H1 (cell line): ENCODE measurements at places on chromosomes 12 and 14. TPM values are rescaled to one million over a fixed set of nuclear protein-coding genes. Genes with fewer than 3 reads are reported as not detected.

GRCh38 chr12:132046561-132046960, 96.8 kb downstream of the EP400 start:
- H3K27me3 ChIP-seq: no peaks in the 10 kb centered on the region
- DNase-seq: no peak
- peak overlapping the region; percentile 26; the same call in 1 of the 2 replicates for H3K27ac ChIP-seq
- H3K4me1 ChIP-seq: peaks cover 3% of the 10 kb centered on the region
- H3K4me3 ChIP-seq: no peak overlapping the region
- peaks cover 21% of the 10 kb centered on the region for H3K36me3 ChIP-seq

DNA sequence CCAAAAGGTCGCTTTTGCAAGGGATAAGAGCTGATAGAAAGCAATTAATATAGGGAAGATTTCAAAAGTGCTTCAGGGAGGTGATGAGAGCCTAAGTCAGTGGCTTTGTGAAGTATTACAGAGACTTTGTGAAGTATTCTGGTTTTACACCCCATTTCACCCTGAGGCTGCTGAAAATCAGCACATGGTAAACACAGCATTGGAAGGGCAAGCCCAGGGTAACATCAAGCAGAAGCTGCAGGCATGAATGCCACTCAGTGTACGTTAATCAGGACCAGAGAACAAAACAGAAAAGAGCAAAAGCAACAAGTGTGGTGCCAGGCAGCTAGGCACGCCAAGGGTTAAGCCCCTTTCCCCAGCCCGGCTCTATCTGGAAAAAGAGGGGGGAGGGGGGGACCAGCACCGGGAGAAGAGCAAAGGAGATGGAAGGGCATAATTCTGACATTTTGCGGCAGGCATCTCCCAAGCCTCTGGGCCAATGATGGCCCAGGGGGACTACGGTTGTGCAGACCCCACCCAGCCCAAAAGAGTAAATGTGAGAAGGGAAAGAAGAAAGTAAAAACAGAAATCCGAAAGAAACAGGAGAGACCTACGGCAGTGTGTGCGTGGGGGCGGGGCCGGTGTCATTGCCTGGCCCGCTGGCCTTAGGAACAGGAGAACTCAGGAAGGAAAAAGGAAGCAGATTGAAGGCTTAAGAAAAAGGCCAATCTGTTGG, 58.9 kb downstream of the DHRS2 start:
- DNase-seq: no peak
- H3K4me3 ChIP-seq: peak overlapping the region; percentile 2; the same call in 1 of the 2 replicates
- H3K36me3 ChIP-seq: no peaks in the 10 kb centered on the region
- peaks cover 18% of the 10 kb centered on the region; the same call in 1 of the 2 replicates for H3K4me1 ChIP-seq
- H3K27me3 ChIP-seq: no peaks in the 10 kb centered on the region; the same call in 1 of the 2 replicates

GRCh38 chr14:64722842-64723447, 18.7 kb downstream of the PLEKHG3 start:
- no peak overlapping the region for H3K4me3 ChIP-seq
- H3K4me1 ChIP-seq: peaks cover 53% of the 10 kb centered on the region
- H3K27ac ChIP-seq: no peak overlapping the region
- H3K27me3 ChIP-seq: no peaks in the 10 kb centered on the region
- no peak for DNase-seq

The SARNP gene
- 114 and 117 TPM in 2 replicates for total RNA-seq

GRCh38 chr12:2982361-2982760, 23.2 kb downstream of the TEAD4 start:
- H3K36me3 ChIP-seq: peaks cover 9% of the 10 kb centered on the region
- H3K4me3 ChIP-seq: no peak overlapping the region
- peaks cover 4% of the 10 kb centered on the region for H3K4me1 ChIP-seq
- no peak overlapping the region for H3K27ac ChIP-seq

DNA sequence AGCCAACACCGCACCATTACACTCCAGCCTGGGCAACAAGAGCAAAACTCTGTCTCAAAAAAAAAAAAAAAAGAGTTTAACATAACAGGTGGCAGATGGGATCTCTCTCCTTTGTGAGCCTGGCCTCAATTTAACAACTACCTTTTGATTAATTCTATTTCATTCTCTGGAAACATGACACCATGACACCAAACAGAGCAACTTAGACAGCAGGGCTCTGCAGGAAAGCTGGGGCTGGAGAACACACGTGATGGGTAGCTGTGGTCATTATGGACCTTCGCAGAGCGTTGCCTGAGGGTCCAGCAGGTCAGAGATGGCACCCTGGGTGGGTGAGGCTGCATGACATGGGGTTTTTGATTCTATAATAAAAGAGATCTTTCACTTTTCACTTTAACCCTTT, 1.7 kb upstream of the DGLUCY start:
- H3K4me1 ChIP-seq: peaks cover 14% of the 10 kb centered on the region
- H3K36me3 ChIP-seq: no peaks in the 10 kb centered on the region
- H3K4me3 ChIP-seq: no peak overlapping the region
- no peak for DNase-seq
- H3K27ac ChIP-seq: no peak overlapping the region

DNA sequence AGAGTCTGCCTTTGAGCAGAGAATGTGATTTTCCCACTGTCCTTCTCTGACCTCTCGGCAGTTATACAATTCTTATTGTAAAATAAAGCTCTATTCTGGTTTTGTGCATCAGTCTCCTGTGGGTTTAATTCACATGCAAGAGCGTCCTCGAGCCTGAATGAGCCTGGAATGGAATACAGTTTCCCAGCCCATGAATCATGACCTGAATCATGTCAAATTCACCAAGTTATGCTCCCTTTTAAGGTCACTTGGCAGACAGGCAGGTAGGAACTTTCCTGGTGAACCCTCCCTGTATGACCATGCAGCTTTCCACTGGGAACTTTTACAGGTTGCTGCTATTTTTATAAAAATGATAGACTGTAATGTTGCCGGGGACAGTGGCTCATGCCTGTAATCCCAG, 41.7 kb downstream of the BICD1 start:
- H3K4me1 ChIP-seq: peaks cover 7% of the 10 kb centered on the region; the same call in 1 of the 2 replicates
- DNase-seq: no peak
- H3K36me3 ChIP-seq: no peaks in the 10 kb centered on the region
- H3K27ac ChIP-seq: no peak overlapping the region
- no peak overlapping the region for H3K4me3 ChIP-seq

DNA sequence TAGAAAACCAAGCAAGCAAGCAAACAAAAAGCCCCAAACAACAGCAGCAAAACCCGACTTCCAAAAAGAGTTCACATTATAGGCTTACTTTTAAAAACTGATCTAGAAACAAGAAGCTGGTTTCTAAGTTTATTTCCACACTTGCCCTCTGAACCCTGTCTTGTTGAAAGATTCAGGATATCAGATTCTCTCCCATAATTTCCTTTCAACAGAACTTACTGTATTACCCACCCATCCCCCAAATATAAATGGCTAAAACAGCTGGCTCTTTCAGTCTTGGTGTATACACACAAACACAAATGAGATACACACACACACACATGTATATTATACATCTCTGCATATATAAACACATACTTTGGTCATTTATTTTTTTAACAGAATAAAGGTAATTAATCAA, 460.9 kb downstream of the ZFP36L1 start:
- no peaks in the 10 kb centered on the region; the same call in 1 of the 2 replicates for H3K4me1 ChIP-seq
- H3K4me3 ChIP-seq: no peak overlapping the region
- DNase-seq: no peak
- H3K27me3 ChIP-seq: no peaks in the 10 kb centered on the region

- no peak overlapping the region for H3K27ac ChIP-seq
- H3K36me3 ChIP-seq: no peaks in the 10 kb centered on the region
- H3K4me3 ChIP-seq: no peak overlapping the region
- H3K4me1 ChIP-seq: no peaks in the 10 kb centered on the region
- H3K27me3 ChIP-seq: no peaks in the 10 kb centered on the region
These were observed 251.6 kb downstream of the SLC15A4 start for GRCh38 chr12:128571906-128572810.

DNA sequence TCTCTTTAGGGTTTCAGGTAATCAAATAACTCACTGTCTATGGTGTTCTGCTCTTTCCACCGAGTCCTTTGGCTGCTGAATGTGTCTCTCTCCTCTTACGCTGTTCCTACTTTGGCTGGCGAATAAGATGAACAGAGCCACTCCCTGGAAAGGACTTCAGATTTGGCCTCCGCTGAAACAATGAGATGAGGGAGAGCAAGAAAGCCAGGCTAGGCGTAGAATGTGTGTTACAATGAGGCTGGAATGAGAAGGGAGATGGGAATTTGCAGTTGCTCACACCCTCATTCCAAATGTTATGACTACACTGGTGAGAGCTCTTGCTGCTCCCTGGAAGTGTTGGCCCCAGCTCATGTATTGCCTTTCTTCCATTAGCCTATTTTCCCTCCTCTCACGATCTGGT, at the start of gene MFAP5:
TSS of gene MFAP5 (minus strand) at position 234 of the 400 bp plus-strand sequence. CDS start 722 bp downstream, outside the sequence.
- H3K27ac ChIP-seq: no peak within 1 kb of the TSS
- no peaks in the 10 kb centered on the region for H3K36me3 ChIP-seq
- no peaks in the 10 kb centered on the region; the same call in 1 of the 2 replicates for H3K4me1 ChIP-seq

DNA sequence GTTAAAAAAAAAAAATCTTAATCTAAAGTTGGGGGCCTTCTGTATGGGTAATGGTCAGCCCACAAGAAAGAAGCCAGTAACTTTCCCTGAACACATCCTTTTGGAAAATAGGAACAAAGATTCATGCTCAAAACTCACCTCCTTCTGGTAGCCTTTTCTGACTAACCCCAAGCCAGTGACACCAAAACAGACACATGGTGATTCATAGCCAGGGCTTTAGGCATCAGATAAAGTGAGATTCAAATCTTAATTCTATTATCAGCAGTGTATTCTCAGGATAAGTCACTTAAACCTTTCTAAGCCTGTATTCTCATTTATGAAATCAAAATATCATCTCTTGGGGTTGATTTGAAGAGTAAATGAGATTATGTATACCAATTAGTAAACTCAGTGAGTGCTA, 4.9 kb downstream of the ATP5MC2 start:
- peaks cover 38% of the 10 kb centered on the region for H3K36me3 ChIP-seq
- H3K27ac ChIP-seq: no peak overlapping the region
- H3K4me3 ChIP-seq: no peak overlapping the region
- H3K4me1 ChIP-seq: no peaks in the 10 kb centered on the region
